WERI-Rb-1 (cell line): ENCODE measurements at places on chromosomes 6 and 20.

- no peak for DNase-seq
Observed at GRCh38 chr6:140281236-140281635, 906.8 kb upstream of the CITED2 start.

GRCh38 chr20:46308258-46309157 lies at the start of gene CDH22:
CDH22 (minus strand) TSS chr20:46308498; CDS start chr20:46251294, 57,204 bp downstream.
- DNase-seq = peak; percentile 88

DNA sequence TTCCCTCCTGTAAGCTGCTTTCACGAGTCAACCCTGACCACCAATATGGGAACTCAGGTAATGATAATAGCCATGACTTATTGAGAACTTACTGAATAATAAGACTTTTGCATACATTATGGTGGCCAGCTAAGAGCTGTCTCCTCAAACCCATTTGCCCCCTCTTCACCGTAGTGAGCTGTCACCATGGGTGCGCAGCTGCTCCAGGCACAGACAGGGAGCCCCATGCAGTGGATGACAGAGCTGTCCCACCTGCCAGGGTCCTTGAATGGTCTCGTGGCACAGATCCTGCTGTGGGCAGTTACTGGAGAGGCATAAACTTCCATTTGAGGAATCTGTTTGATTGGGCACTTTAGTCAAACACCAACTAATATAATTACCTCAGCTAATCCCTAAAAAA lies 1.9 kb downstream of the SLC22A16 start:
- DNase-seq = no peak

- DNase-seq = no peak
Observed at GRCh38 chr6:87074101-87074621, 20.7 kb downstream of the CGA start.

GRCh38 chr6:155219858-155220301 lies 43.9 kb upstream of the CLDN20 start:
- no peak for DNase-seq

DNA sequence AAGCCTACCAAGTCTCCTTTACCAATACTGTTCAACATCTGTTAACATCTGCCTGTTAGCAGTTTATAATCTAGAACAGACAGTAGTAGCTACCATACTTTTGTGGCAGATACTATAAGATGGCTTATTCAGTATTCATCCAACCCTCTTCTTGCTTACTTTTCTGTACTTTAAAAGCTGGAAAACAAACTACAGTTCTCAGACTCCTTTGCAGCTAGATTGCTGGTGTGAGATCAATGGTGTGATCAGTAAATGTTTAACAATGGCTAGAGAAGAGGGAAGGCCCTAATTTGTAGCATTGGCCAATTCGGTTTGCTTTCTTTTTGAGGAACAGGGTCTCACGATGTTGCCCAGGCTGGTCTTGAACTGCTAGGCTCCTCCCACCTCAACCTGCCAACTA lies 3.5 kb upstream of the REV3L start:
- DNase-seq = no peak

GRCh38 chr6:105591053-105591452 lies 188.2 kb upstream of the PREP start:
- no peak for DNase-seq

DNA sequence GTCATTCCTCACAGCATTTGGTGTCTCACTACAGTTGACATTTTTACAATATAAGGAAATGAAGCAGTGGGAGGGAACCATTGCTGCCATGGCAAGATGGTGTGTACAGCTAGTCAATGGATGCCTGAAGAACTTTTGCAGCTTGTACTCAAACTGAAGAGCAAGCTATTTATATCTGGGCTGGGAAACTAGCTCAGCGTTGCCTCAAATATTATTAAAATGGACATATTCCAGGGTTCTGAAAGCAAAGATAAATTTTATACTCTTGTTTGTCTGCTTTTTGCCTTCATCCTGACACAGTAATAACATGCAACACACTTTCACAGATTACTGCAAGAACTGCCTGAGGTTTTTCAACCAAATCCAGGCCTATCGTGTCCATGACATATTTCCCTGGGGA lies 156.4 kb upstream of the COL21A1 start:
- no peak for DNase-seq
